ENCODE measurements at places on chromosomes 7 and 10.
A peak's percentile ranks its signal among the peaks of the same experiment; 100 is the strongest.

DNA sequence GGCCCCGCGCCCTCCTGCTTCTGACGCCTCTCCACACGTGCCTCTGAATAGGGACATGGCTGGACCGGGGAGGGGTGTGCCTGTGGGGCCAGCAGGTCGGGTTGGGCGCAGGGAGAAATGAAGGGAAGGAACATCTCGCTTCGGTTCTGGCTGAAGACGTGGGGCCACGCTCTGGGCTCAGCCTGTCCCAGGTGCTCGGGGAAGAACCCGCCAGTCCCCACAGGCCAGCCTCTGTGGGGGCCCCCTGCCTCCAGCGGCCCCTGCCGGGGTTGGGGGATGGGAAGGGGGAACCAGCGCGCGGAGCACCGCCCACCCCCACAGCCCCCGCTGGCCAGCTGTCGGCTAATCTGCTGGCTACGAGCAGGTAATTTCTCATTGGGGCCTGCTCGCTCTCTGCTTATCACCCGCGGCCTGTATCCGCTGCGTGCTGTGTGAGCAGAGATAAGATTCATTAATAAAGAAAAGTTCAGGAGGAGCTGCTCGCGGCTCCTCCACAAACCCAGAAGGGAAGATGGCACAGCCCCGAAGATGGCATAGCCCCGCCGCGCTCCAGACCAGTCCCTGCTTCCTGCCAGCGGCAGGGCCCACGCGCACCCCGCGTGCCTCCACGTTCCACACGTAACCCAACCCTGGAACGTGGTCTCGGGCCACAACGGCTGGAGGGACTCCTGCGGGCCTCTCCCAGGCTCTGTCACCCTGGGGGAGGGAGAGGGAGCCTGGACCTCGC lies 186.2 kb downstream of the ELFN1 start:
- DNase-seq = peak; percentile 24

DNA sequence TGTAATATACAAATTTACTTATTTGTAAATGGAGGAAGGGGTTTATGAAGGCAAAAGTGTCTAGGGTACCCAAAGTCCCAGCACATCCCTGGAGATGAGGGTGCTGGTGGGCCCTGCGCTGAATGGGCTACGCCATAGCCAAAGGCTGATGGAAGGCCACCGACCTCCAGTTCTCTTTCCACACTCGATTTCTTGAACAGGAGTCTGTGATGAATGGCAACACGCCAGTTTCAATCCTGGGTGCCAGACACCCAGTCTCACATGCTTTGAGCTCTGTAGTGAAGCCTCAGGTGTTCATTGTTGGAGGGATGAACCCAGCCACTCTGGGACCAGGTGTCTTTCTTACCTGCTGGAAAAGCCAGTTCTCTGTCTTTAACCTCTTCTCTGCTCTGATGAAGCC lies 752 bp downstream of the LRMDA start:
- DNase-seq = no peak

GRCh38 chr7:98399890-98400541 lies 874 bp downstream of the BAIAP2L1 start:
- DNase-seq = peak; percentile 34

DNA sequence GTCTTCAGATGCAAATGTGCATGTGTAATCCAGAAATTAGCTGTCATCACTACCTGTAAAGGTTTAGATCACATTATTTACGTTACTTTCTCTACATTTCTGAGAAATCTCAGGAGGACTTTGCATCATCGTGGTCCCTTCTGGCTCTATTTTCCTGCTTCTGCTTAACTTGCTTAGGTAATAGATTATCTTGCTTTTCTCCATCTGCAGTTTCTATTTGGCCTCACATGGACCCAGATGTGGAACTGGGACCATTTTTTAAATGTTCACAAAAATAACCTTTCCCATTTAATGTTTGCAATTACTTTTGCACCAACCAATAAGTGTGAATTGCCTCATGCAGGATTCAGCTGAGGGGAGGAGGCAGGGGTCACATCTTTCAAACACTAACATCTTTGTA lies 278.4 kb upstream of the SEMA3C start:
- no peak for DNase-seq

DNA sequence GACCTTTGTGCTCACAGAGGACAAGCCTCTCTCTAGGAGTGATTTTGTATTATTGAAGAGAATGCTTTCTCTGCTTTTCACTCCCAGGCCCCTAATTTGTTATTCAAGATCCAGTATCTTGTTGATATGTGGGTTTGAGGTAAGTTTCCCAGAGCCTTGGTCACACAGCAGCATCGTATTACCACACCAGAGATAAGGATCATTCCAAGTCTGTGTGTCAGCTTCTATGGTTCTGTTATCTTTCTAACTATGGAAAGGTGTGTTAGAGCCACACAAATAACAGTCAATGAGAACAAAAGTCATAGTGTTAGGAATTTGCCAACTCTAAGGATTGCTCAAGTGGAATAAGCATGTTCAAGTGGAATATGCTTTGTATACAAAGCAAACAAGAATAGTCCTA lies 1208.3 kb downstream of the GATA3 start:
- no peak for DNase-seq

- DNase-seq = no peak
Observed at GRCh38 chr10:10498781-10499180, 518.9 kb upstream of the CELF2 start.

- DNase-seq = no peak
Observed at GRCh38 chr7:149887311-149887710, 13.5 kb downstream of the ATP6V0E2 start.

- no peak for DNase-seq
Observed at GRCh38 chr10:93267521-93267920, 193.8 kb downstream of the CYP26A1 start.

DNA sequence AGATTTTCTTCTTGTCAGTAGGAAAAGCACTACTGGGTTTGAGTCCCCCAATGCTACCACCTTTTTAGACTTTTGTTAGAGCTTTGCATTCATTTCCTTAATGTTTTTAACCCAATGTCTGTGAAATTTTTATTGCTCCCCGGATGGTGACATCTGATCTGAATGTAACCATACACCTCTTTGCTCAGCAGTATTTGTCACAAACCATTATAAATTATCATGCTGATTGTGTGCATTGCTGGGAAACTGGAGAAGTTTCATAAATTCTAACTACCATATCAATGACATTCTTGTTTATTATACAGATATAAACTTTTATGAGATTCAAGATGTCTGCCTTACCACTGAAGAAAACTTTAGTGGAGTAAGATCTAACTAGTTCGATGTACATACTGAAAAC lies 8.5 kb downstream of the NRP1 start:
- DNase-seq = no peak

- peak; percentile 71 for DNase-seq
Observed at GRCh38 chr10:22335173-22335933, 9.9 kb upstream of the SPAG6 start.

DNA sequence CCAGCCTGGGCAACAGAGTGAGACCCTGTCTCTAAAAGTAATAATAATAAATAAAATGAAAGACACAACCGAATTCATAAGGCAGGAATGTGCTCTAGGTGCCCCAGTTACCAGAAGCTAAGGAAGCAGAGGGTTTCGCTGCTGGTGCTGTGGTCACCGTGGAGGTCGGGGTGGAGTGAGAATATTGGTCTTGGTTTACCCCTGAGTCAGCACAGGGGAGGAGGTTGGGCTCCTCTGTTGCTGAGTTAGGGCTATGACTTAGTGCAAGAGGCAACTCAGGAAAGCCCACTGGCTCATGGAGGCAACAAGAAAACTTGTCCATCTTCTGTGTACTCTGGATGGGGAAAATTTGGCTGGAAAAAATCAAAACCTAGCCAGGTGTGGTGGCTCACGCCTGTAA lies 117.1 kb downstream of the MYL10 start:
- no peak for DNase-seq
